Stimulated activated CD4-positive, alpha-beta T cell treated with anti-CD3 and anti-CD28 coated beads, TNF-alpha, amount 100 ng/mL, for 48 hours (primary cell): ENCODE measurements at places on chromosomes 2 and 18.

DNA sequence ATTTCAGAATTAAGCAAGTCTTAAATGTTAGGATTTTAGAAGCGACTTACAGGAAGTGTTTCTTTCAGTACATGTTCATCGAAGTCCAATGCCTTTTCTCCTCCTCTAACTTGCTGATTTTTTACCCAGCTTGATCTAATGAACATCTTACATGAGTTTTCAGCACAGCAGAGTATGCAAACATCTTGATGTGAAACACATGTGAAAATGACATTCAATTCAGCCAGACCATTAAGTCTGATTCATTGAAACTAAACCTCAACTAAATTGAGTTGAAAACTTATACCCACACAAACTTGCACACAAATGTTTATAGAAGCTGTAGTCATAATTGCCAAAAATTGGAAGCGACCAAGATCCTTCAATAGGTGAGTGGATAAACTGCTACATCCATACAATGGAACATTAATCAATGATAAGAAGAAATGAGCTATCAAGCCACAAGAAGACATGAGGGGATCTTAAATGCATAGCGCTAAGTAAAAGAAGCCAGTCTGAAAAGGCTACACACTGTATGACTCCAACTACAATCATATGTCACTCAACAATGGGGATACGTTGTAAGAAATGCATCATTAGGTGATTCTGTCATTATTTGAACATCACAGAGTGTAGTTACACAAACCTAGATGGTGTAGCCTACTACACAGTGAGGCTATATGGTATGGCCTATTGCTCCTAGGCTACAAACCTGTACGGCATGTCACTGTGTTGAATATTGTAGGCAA, 18.5 kb downstream of the PSTPIP2 start:
- no peak for DNase-seq

DNA sequence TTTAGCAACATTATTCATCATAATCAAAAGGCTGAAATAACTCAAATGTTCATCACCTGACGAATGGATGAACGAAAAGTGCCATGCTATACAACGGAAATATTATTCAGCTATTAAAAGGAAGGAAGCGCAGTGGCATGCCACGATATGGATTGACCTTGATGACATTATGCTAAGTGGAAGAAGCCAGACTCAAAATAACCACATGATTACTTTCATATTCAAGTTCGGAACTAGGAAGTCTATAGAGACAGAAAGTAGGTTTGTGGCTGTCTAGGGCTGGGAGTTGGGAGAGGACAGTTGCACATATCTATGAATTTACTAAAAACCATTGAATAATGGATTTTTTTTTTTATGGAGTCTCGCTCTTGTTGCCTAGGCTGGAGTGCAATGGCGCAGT, 13.4 kb upstream of the PDIA6 start:
- no peak for DNase-seq

- no peak for DNase-seq
These were observed 744.4 kb downstream of the KCNJ3 start for GRCh38 chr2:155442755-155443372.

- DNase-seq, result no peak
These were observed 3.3 kb downstream of the CDH7 start for GRCh38 chr18:65754121-65754520.

GRCh38 chr18:27276479-27276878, 91.4 kb upstream of the CHST9 start:
- no peak for DNase-seq

GRCh38 chr2:236531996-236532395, 37.6 kb upstream of the ACKR3 start:
- no peak for DNase-seq
